ENCODE measurements at places on chromosomes 7 and 10.

DNA sequence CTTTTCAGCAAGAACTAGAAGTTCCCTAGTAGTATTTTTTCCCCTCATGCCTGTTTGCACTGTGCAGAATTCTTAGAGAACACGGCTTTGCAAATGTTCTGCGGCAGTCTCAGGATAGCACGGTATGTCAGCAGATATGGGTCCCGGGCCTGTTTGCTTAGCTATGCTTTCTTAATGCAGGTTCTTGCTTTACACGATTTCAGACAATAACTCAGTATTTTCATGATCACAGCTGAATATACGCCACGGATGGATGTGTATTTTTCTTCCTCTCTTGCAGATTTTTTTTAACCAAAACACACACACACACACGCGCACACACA lies 137.3 kb downstream of the HECW1 start:
- no peaks in the 10 kb centered on the region for H3K4me1 ChIP-seq
- H3K4me3 ChIP-seq, result no peak overlapping the region
- H3K36me3 ChIP-seq, result no peaks in the 10 kb centered on the region

GRCh38 chr10:112006831-112007230 lies 176.7 kb downstream of the GPAM start:
- no peak overlapping the region for H3K4me3 ChIP-seq
- H3K36me3 ChIP-seq, result no peaks in the 10 kb centered on the region
- H3K4me1 ChIP-seq, result no peaks in the 10 kb centered on the region
- no peak for DNase-seq

DNA sequence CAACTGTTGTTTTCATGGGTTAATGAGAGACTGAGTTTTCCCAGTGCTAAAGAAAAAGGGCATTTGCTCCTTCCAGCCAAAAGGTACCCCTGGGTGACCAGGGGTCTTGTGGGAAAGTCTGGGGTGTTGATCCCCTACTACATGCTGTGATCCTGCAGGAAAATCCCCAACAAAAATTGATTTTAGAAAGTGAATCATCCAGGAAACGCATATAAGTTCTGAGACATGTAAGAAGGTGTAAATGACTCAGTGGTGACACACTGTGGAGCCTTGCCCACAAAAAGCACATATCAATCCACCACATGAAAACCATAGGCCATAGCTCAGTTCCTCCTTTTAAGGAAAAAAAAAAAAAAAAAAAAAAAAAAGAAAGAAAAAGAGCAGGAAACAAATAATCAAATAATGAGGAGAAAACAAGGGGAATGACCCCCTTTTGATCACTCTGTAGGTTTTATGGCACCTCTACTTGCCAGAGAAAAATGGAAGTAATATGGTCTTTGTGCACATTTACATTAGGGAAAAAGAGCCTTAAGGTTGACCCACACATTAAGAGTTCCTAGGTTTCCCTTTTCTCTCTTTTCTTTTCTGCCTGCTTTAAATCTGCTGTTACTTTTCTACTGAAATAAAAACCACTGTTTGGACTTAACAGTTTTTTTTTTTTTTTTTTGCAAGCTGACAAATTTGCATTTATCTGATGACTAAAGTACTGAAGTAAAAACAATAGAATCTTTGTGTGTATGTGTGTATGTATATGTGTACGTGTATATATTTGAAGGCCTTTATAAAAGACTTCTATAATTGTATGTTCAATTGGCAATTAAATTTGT lies 386.0 kb downstream of the KIF20B start:
- no peak overlapping the region for H3K27ac ChIP-seq
- H3K27me3 ChIP-seq, result no peaks in the 10 kb centered on the region
- no peaks in the 10 kb centered on the region for H3K36me3 ChIP-seq
- no peak overlapping the region for H3K4me3 ChIP-seq
- no peak for DNase-seq
- no peaks in the 10 kb centered on the region for H3K4me1 ChIP-seq

DNA sequence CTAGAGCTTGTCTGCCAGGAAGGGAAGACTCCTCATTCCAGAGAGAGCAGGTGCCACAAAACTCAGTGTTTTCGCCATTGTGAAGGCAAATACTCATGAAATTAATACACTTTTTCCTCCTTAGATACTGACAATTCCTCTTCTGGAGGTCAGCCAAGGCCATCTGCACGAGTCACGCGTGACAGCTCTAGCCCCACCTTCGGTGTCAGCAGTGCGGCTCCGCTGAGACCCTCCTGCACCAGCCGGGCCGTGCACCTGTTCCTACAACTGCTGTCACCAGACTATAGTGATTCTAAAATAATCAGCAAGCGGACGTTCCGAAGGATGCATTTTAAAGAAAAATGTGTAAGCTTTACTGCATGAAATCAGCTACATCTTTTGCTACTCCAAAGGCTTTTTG lies 127.7 kb downstream of the DIP2C start:
- no peak for DNase-seq
- no peak overlapping the region for H3K27ac ChIP-seq
- H3K4me3 ChIP-seq, result no peak overlapping the region
- no peaks in the 10 kb centered on the region for H3K36me3 ChIP-seq
- no peaks in the 10 kb centered on the region for H3K4me1 ChIP-seq
- no peaks in the 10 kb centered on the region for H3K27me3 ChIP-seq

DNA sequence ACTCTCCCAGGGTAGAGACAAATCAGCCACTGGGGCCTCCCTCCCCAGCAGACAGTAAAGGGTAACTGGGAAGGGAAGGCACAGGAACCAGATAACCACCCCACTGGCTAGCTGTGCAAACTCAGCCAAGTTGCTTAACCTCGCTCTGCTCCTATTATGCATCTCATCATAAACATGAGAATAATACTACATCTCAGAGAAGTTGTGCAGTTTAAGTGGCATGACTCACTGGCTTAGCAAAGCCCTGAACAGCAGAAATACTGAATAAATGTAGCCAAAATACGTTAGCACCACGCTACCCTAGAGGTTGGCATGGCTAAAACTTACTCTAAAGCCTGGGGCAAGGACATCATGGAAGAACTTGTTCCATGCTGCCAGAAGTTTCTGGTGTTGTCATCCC lies 128.1 kb upstream of the ANK3 start:
- H3K36me3 ChIP-seq, result no peaks in the 10 kb centered on the region
- DNase-seq, result no peak
- no peak overlapping the region for H3K27ac ChIP-seq
- no peaks in the 10 kb centered on the region for H3K4me1 ChIP-seq

DNA sequence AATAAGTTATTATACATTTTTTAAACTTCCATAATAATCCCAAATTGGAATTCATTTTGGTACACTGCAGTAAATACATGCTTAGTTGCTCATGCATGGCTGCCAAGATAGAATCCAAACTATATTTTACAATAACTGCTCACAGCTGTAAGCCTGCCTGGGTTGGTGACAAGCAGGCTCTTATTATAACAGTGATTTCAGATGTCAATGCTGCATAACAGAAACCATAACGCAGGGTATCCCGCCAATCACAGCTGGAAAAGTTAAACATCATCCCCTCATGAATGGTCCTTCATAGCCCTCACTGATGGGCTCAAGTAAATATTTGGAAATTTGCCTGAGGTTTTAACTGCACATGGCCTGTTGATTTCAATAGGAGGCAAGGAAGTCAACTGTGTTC lies 149.8 kb downstream of the AMPH start:
- H3K27ac ChIP-seq, result no peak overlapping the region
- no peak for DNase-seq
- no peak overlapping the region for H3K4me3 ChIP-seq
- no peaks in the 10 kb centered on the region for H3K36me3 ChIP-seq
- no peaks in the 10 kb centered on the region for H3K4me1 ChIP-seq

- H3K4me3 ChIP-seq, result no peak overlapping the region
- H3K27ac ChIP-seq, result no peak overlapping the region
- no peak for DNase-seq
- H3K27me3 ChIP-seq, result no peaks in the 10 kb centered on the region
Observed at GRCh38 chr10:55223352-55223751, 422.3 kb upstream of the PCDH15 start.

DNA sequence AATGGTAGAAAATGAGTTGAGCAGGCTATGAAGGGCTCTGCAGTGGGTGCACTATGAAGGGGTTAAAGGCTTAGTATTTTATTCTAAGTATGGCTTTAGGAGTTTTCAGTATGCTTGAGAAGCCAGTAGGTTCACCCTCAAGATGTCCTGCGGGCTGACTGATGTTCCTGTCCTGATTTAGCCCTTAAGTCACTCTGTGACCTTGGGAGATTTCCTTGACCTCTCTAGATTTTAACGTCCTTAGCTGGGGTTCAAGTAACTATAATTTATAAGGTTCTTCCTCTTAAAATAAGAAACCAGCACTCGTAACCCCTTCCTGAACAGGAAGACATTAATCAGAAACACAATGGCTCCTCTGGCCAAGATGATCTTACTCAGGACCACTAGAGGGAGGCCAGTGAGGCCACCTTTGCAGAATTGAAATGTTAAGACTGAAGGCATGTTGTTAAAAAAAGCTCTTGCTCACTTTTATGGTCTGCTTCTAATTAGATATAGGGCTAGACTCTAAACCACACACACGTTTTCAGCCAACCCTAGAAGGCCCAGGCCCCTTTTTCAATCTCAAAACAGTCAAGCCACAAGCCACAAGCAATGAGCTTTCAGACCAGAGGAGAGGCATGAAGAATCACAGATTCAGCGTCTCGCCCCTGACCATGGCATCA lies 41.9 kb downstream of the CDK1 start:
- no peak overlapping the region for H3K4me3 ChIP-seq
- H3K27me3 ChIP-seq, result no peaks in the 10 kb centered on the region
- H3K4me1 ChIP-seq, result no peaks in the 10 kb centered on the region
- no peak for DNase-seq

- H3K27ac ChIP-seq, result no peak overlapping the region
- no peak for DNase-seq
- no peak overlapping the region for H3K4me3 ChIP-seq
- H3K27me3 ChIP-seq, result no peaks in the 10 kb centered on the region
Observed at GRCh38 chr7:22944022-22944421, 69.9 kb downstream of the HYCC1 start.

- H3K27ac ChIP-seq, result no peak overlapping the region
- no peaks in the 10 kb centered on the region for H3K36me3 ChIP-seq
- no peak overlapping the region for H3K4me3 ChIP-seq
- H3K4me1 ChIP-seq, result no peaks in the 10 kb centered on the region
Observed at GRCh38 chr10:105239311-105240219, 598.5 kb downstream of the SORCS3 start.

GRCh38 chr7:141418066-141418465 lies 133.1 kb upstream of the AGK start:
- no peaks in the 10 kb centered on the region for H3K27me3 ChIP-seq
- no peaks in the 10 kb centered on the region for H3K36me3 ChIP-seq
- DNase-seq, result no peak
- no peaks in the 10 kb centered on the region for H3K4me1 ChIP-seq
- H3K4me3 ChIP-seq, result no peak overlapping the region
- H3K27ac ChIP-seq, result no peak overlapping the region

All from Peyer's patch (tissue), 4 donors.